ENCODE measurements at places on chromosomes 2 and 18.

DNA sequence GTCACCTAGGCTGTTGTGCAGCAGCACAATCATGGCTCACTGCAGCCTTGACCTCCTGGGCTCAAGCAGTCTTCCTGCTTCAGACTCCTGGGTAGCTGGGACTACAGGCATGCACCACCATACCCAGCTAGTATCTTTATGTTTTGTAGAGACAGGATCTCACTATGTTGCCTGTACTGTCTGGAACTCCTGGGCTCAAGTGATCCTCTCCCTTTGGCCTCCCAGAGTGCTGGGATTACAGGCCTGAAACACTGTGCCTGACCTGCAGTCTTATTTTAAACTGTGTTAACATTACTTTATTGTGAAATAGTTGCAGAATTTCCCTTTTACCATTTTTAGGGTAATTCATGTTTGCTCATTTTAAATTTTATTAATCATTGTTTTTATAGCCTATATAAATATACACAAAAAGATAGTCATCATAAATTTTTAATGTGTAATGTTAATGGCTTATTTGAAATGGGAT, 24.6 kb downstream of the EML4 start:
- no peak for DNase-seq

- no peak for DNase-seq
Observed at GRCh38 chr2:177242121-177242987, 22.2 kb downstream of the NFE2L2 start.

DNA sequence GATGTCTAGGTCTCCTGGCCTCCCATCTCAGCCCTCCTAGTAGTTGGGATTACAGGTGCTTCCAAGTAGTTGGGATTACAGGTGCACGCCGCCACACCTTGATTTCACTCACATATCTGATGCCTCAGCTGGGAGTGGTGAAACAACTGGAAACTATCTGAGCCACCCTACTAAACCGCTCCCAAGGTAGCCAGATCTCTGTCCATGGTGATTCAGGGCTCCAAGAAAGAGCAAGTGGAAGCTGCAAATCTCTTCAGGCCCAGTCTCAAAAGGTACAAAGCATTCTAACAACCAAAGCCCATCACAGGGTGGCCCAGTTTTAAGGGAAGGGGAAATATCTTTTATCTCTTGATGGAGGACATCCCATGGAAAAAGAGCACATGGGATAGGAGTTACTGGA, 19.0 kb downstream of the C1GALT1C1L start:
- DNase-seq = no peak

GRCh38 chr2:154402213-154402612, 296.3 kb upstream of the KCNJ3 start:
- no peak for DNase-seq

All from left ventricle myocardium inferior (tissue), 1 donor.